Aorta (tissue), 5 donors: ENCODE measurements at places on chromosomes 7 and 10. TPM values are rescaled to one million over a fixed set of nuclear protein-coding genes. Genes with fewer than 3 reads are reported as not detected.

Gene OR9A2
- total RNA-seq = not detected

Gene TUBAL3
- not detected for total RNA-seq

Gene RBP3
- not detected for total RNA-seq

GRCh38 chr10:98414932-98415730, at the start of gene PYROXD2:
TSS of gene PYROXD2 (minus strand) at chr10:98415182. CDS start at chr10:98415135, 47 bp downstream.
- DNase-seq = peak; percentile 96
- no peaks in the 10 kb centered on the region for H3K4me1 ChIP-seq
- peak within 1 kb of the TSS; percentile 22 for H3K27ac ChIP-seq
- H3K27me3 ChIP-seq = no peaks in the 10 kb centered on the region

GRCh38 chr7:2403718-2404648, 572 bp downstream of the CHST12 start:
- H3K36me3 ChIP-seq = no peaks in the 10 kb centered on the region
- peak; percentile 84 for DNase-seq
- H3K27ac ChIP-seq = no peak overlapping the region
- peak overlapping the region; percentile 89 for H3K4me3 ChIP-seq

GRCh38 chr10:127977357-127978009, 70.6 kb downstream of the PTPRE start:
- H3K4me3 ChIP-seq = no peak overlapping the region
- no peaks in the 10 kb centered on the region for H3K36me3 ChIP-seq
- peak overlapping the region; percentile 23 for H3K27ac ChIP-seq
- no peaks in the 10 kb centered on the region for H3K4me1 ChIP-seq
- no peaks in the 10 kb centered on the region for H3K27me3 ChIP-seq

DNA sequence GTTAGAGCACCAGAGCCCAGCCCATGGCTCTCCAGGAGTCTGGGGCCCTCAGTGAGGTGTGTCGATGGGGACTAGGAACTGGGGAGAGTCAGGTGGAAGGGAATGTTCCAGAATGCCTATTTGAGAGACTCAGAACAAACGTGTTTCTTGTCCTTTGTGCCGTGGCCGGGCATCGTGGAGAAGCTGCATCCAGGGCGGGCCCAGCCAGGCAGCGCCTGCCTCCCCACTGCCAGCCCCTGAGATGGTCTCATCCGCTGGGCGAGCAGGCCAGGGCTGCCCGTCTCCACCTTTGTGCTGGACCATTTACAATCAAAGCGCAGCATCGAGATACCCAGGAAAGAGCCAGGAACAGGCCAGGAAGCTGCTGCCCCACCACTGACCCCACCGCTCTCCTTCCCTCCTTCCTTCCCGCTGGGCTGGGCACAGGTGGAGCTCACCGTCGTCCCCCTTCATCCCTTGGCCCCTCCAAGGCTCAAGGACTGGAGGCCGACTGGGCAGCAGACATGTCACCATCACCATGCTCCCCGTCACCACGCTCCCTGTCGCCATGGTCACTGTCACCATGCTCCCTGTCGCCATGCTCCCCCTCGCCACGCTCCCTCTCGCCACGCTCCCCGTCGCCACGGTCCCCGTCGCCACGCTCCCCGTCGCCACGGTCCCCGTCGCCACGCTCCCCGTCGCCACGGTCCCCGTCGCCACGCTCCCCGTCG, 71.1 kb upstream of the ADGRA1 start:
- no peaks in the 10 kb centered on the region for H3K27me3 ChIP-seq
- DNase-seq = no peak
- H3K4me3 ChIP-seq = no peak overlapping the region
- H3K27ac ChIP-seq = no peak overlapping the region
- H3K4me1 ChIP-seq = no peaks in the 10 kb centered on the region

DNA sequence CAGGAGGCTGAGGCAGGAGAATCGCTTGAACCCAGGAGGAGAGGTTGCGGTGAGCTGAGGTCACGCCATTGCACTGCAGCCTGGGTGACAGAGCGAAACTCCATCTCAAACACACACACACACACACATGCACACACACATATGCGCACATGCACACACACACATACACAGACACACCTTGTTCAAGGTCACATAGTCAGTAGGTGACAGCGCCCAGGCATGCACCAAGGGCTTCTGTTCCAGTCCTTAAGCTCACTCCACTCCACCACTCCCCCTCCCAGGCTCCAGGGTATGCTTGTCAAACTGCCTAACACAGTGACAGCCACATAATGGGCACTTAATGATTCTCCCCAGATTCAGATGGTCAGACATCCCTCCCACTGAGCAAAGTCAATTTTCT, 37.0 kb downstream of the KCNMA1 start:
- no peak overlapping the region for H3K27ac ChIP-seq
- no peaks in the 10 kb centered on the region for H3K36me3 ChIP-seq
- H3K4me1 ChIP-seq = no peaks in the 10 kb centered on the region

- no peaks in the 10 kb centered on the region for H3K27me3 ChIP-seq
- H3K4me3 ChIP-seq = no peak overlapping the region
- H3K27ac ChIP-seq = no peak overlapping the region
These were observed 94.5 kb downstream of the ZNF33B start for GRCh38 chr10:42543840-42544372.

- H3K4me1 ChIP-seq = peaks cover 3% of the 10 kb centered on the region
- H3K36me3 ChIP-seq = no peaks in the 10 kb centered on the region
- no peaks in the 10 kb centered on the region for H3K27me3 ChIP-seq
- no peak for DNase-seq
- H3K4me3 ChIP-seq = no peak overlapping the region
These were observed 120.8 kb upstream of the HPS1 start for GRCh38 chr10:98567391-98568133.

- no peak overlapping the region for H3K27ac ChIP-seq
- no peaks in the 10 kb centered on the region for H3K36me3 ChIP-seq
- H3K27me3 ChIP-seq = no peaks in the 10 kb centered on the region
- no peak overlapping the region for H3K4me3 ChIP-seq
These were observed 240.1 kb downstream of the ELMO1 start for GRCh38 chr7:37208528-37208927.

DNA sequence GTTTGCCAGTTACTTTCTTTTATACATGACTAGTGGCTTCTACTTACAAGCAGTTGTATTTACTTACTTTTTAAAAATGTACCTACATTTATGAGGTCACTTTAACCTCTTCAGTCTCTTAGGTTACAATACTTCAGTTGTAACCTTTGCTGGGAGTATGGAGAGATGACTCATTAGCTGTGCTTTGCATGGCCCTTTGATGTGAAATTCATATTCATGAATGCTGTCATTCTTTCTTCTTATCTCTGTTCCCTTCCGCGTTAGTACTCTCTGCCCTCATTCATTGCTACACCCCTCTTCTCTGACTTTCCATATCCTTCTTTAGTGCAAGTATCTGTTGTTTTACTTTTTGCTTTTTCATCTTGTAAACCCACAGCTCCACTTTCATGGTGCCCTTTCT, 164.3 kb downstream of the BMPER start:
- no peak overlapping the region for H3K27ac ChIP-seq
- no peak overlapping the region for H3K4me3 ChIP-seq
- H3K36me3 ChIP-seq = no peaks in the 10 kb centered on the region
- no peak for DNase-seq

DNA sequence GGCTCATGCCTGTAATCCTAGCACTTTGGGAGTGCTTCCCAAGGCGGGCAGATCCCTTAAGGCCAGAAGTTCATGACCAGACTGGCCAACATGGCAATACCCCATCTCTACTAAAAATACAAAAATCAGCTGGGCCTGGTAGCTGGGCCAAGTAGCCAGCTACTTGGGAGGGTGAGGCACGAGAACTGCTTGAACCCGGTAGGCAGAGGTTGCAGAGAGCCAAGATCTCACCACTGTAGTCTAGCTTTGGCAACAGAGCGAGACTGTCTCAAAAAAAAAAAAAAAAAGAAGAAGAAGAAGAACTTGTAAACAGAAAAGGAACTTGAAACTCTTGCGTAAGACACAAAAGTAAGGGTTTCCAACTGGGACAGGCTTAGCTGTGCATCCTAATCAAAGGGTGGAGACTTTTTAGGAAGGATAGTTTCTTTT, 5.6 kb upstream of the IFIT2 start:
- H3K27me3 ChIP-seq = no peaks in the 10 kb centered on the region
- H3K4me1 ChIP-seq = peaks cover 4% of the 10 kb centered on the region
- H3K36me3 ChIP-seq = peaks cover 6% of the 10 kb centered on the region
- peak; percentile 64 for DNase-seq

DNA sequence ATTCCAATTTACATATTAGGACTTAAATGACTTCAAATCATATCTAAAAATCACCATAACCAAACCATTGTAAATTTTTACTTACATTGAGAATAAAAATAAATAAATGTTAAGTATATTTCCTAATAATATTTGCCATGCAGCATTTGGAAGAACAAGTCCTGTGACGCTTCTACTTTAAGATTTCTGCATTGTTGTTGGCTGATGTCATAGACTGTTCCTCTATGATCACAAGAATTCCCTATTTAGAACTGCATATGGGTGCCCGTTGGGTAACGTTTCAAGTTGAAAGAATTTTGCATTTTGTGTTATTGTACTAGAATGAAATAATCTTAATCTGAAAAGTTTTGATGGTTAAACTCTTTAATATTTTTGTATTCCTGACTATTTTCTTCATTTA, 5.1 kb upstream of the ITGB1 start:
- H3K4me1 ChIP-seq = no peaks in the 10 kb centered on the region
- DNase-seq = no peak
- H3K36me3 ChIP-seq = no peaks in the 10 kb centered on the region
- no peak overlapping the region for H3K4me3 ChIP-seq
- H3K27me3 ChIP-seq = no peaks in the 10 kb centered on the region
- no peak overlapping the region for H3K27ac ChIP-seq
